Activated CD4-positive, alpha-beta T cell treated with anti-CD3 and anti-CD28 coated beads for 4 hours (primary cell): ENCODE measurements at places on chromosomes 12 and 14.

- no peak for DNase-seq
These were observed 976.2 kb upstream of the LRFN5 start for GRCh38 chr14:40630471-40630870.

GRCh38 chr12:65560286-65560685, 264.0 kb upstream of the HMGA2 start:
- no peak for DNase-seq

- no peak for DNase-seq
These were observed 485.4 kb upstream of the CCDC196 start for GRCh38 chr14:66000766-66001165.

DNA sequence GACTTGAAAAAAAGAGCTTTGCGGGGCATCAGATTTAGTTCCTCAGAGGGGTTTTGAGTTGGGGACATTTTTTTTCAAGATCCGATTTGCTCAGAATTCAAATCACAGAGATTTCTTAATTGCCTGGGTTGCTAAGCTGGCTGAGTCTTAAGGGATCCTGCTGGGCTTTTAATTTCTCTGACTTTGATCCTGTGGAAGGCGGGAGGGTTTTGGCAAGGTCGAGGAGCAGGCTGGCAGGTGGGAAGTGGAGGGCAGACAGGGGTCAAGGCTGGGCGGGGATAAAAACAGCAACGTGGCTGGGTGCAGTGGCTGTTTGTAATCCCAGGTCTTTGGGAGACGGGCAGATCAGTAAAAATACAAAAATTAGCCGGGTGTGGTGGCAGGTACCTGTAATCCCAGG, 33.5 kb upstream of the CCDC63 start:
- no peak for DNase-seq

GRCh38 chr14:60648249-60648933, 886 bp downstream of the SIX1 start:
- no peak for DNase-seq

DNA sequence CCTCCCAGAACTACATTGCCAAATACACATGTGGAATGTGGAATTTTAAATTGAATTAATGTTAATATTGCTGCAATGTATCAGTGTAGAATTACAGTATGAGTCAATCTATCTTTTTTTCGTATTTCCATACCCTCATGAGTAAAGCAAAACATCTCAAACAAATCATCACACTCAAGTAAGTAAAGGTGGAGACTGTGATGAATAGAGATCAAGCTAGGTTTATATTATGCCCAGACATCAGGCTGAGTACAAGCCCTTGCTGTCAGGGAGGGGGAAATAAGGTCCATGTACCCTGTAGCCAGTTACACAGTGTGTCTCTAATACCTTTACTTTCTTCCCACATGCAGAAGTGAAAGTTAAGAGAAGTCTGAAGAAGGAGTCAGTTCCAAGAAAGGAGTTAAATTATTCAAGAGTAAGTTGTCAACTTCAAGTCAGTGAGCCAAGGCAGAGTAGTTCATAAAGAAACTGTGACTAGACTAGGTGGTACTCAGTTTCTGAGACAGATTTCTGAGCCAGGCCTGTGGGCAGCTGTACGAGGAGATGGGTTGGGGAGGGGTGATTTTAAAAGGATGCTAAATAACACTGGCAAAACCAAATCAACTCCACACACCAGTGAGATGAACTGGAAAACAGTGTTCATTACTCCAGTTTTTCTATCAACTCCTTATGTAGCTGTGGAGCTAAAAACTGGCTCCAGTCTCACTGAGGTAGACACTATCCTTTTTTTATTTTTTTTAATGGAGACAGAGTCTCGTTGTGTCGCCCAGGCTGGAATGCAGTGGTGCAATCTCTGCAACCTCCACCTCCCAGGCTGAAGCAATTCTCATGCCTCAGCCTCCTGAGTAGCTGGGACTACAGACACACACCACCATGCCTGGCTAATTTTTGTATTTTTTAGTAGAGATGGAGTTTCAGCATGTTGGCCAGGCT, 23.8 kb upstream of the STK38L start:
- DNase-seq = no peak

- DNase-seq = no peak
These were observed 42.0 kb downstream of the EVL start for GRCh38 chr14:100107236-100107635.

DNA sequence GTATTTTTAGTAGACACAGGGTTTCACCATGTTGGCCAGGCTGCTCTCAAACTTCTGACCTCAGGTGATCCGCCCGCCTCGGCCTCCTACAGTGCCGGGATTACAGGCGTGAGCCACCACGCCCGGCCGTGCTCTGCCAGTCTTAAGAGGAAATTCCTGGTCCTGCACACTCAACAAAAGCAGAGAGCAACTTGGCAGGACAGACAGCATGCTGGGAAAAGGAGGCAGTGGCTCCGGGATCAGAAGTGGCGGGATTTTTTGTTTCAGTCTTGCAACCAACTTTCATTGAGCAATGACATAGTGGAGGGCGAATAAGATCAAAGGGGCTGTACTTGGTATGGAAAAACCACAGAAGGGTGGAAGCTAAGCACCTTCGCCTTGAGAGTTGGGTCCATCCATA, 2.1 kb downstream of the CKAP4 start:
- no peak for DNase-seq

DNA sequence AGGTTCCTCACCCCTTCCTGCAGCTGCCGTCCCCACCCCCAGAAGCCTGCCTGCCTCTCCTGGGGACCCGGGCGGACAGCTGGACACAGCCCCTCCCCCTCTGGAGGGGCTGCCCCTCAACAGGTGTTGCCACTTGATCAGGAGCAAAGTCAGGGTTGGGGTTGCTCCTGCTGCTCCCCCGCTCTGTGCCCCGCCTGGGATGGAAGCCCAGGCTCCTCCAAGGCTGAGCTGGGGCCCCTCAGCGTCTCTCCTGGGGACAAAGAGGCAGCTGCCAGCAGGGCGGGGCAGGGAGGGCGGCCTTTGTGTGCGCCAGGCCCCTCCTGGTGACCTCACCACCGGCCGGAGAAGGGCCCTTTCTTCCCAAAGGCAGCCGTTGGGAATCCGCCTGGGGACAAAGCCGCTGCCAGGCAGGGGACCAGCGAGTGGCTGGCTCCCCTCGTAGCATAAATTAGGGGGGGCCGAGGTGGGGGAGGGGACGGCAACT, 13.7 kb downstream of the TRMT61A start:
- DNase-seq = no peak

GRCh38 chr12:3705354-3705675, 47.6 kb downstream of the CRACR2A start:
- no peak for DNase-seq

GRCh38 chr14:52146504-52146903, 77.6 kb upstream of the NID2 start:
- no peak for DNase-seq

DNA sequence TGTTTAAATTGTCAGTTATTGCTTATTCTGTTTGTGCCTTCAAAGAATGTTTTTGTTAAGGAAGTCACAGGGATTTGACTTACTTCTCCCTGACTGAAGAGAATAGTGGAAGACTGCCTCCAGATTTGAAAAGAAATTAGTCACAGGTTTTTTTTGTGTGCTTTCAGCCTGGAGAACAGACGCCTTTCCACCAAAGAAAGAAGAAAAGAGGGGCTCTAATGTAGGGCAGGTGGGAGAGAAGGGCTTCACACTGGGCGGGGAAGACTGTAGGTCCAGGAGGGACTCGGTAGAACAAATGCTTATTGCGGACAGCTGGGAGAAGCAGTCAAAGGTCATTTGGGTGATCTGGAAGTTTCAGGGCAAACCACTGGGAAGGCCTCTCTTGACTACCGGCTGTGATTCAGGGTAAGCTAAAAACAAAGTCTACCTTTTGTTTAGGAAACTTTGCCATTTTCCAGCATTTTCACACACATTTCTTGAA, 76.8 kb downstream of the SAMD4A start:
- no peak for DNase-seq

- no peak for DNase-seq
These were observed 50.3 kb upstream of the SLC2A13 start for GRCh38 chr12:40156021-40156764.
